Stimulated activated CD4-positive, alpha-beta T cell treated with anti-CD3 and anti-CD28 coated beads, Interleukin-1b, Interleukin-23, amount 100 ng/mL, for 24 hours (primary cell): ENCODE measurements at places on chromosomes 16 and 17.

GRCh38 chr16:57152096-57153093, 33.4 kb downstream of the PSME3IP1 start:
- no peak for DNase-seq

- DNase-seq: no peak
Measured at GRCh38 chr16:60214311-60214710, 1480.2 kb upstream of the GOT2 start.

GRCh38 chr17:72175787-72176515, 55.1 kb downstream of the SOX9 start:
- no peak for DNase-seq

DNA sequence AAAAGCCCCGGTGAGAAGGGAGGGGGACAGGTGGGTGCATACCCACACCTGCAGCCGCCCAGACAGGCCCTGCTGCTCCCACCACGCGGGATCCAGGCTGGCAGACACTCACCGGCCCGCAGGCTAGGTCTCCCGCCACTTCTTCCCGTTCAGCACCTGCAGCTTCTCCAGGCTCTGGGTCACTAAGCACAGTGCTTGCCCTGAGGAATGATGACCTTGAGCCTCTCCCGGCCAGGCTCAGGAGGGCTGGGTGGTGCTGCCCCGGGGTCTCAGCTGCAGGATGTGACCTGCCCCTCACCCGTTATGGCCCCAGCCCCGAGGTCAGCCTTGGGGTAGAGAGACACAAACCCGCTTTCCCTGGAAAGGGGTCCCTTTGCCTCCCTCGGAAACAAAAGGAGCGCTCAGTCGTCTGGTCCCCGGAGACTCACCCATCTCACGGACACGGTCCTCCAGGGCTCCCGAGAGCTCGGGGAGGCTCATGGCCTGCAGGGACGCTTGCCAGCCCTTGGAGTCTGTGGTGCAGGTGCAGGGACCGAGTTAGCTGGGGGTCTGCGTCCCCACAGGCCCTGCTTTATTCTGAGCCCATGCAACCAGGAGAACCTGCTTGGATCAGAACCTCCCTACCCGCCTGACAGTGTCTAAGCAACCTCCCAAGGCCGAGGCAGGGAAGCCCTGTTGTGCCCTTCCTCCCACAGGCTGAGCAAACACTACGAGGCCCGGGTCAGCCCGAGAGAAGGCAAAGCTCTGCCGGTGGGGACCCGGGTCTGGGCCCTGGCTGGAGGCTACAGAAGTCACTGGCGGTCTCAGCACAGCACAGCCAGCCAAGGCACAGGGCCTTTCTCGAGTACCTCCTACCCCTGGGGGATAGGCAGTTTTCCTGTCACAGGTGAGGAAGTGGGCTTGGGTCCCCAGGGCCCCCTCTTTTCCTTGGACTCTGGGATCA, 3.8 kb downstream of the NUDT16L1 start:
- no peak for DNase-seq

- DNase-seq: no peak
Measured at GRCh38 chr17:61064087-61064951, 335.3 kb upstream of the TBX2 start.

DNA sequence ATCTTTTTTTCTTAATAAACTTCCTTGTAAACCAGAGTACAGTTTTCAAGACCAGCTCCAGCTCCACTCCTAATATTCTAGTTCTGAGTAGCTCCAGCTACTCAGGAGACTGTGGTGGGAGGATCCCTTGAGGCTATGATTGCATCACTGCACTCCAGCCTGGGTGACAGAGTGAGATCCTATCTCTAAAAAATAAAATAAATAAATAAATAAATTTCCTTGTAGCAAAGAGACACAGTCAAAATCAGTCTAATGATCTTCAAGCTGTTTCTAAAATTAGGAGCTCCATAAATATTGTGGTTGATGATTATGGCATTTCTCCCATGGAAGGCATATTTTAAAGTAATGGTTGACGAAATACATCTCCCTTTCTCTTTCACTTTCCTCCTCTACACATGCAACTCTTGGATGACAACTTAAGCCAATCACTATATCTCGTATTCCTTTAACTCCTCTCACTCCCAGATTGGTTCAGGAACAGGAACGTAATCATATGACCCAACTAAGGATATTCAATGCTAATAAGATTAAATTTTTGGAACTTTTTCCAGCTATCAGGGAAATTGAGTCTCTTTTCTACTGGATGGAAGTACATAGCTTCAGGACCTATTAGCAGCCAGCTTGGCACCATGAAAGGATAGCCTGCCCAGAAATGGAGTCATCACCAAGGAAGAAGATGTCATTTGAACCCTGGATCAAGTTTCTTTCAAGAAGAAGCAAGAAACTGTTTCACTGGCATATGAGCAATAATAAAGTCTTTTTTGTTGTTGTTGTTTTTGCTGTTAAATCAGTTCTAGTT, 42.1 kb upstream of the TAOK1 start:
- DNase-seq: no peak

DNA sequence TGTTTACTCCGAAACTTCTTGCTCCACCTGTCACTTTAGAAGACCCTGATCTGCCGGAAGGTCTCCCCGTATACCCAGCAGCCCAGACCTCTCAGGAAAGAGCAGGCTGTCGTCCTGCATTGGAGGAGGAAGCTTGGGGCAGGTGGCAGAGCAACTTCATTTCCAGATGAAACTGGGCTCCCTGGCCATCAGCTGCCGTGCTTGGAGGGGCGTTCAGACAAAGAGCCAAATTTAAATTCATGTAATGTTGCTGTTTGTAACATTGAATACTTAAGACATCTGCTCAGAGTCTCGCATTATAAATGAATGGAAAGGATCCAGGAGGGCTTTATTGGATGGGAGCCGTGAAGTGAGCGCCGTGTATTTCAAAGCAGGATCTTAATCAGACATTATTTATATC, 628.5 kb downstream of the MAF start:
- DNase-seq: no peak

DNA sequence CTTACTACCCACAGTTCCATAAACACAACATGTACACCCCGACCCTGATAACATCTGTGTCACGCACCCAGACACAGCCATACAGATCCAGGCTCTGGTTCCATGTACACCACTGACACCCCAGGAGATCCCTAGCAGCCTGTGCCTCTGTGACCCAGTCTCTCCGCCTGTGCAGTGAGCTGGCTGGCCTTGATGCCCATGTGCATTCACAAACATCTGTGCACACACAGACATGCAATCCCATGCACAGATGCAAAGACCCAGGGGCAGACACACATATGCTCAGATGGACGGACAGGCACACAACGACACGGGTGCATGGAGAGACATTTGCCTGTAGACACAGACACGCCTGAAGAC, 4.1 kb downstream of the CCDC102A start:
- no peak for DNase-seq

GRCh38 chr16:71540-72401, 660 bp downstream of the RHBDF1 start:
- no peak for DNase-seq

- DNase-seq: no peak
Measured at GRCh38 chr16:74466872-74467271, 45.6 kb upstream of the CLEC18B start.

GRCh38 chr16:65786916-65787315, 579.6 kb upstream of the CDH5 start:
- no peak for DNase-seq

DNA sequence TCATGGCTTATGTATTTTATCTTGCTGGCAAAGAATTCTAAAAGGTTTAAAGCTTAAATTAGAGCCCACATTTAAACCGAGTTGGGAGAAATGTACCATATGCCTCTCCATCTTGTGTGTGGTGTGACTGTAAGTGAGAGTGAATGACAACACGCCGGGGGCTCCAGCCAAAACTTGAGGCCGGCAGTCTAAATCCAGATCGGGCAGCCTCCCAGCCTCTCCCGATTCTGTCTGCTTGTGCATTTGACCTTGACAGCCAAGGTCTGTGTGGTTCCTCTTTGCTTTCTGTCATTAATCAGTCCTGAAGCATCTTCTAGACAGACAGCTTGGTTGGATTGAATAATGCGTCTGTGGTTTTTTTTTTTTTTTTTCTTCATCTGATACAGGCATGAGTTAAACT, 1093.2 kb upstream of the EEF2KMT start:
- no peak for DNase-seq

DNA sequence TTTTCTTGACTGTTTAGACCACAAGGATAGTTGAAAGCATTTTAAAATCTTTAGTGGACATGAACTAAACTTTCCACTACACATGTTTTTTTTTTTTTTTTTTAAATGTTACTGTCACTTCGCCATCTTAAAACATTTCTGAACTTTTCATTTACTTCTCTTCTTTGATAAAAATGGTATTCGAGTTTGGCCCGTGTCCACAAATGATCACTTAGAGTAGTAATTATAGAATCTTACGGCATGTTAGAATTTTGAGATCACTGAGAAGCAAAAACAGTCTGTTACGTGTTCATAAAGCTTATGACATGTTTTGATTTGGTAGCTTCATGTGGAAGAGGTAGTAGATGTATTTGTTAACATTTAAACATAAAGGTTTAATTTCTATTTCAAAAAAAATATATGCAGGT, 1.1 kb downstream of the NSRP1 start:
- no peak for DNase-seq

- no peak for DNase-seq
Measured at GRCh38 chr16:10090816-10091215, 91.4 kb downstream of the GRIN2A start.

DNA sequence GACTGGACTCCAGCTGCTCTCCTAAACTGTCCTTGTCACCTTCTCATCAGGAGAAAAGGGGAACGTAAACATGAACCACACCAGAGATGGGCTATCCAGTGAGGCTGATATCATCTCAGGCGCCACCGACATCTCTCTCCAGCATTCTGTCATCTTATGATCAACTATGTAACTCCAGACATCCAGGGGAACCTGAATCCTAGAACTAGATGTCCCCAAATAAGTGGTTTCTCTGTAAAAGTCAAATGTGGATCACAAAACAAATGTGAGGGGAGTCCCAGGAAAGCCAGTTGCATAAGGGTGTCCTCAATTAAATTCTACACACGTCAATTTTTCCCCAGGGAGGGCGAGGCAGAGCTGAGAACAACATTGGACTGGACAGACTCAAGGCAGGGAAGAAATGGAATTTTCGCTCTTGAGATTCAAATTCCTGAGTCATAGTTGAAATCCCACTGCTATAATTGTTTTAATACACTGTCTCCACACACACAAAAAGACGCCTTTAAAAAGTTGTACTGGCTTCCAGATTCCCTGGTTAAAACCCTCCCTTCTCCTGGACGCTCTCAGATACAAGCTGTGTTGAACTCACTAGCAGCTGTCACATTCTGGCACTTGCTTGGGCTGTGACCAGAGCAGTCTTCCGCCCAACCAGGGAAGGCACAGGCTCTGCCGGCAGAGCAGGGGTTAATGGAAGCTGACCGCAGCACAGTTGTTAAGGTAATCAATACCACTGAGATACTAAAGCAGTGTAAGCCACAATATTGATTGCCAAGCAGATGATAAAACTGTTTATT, 62.6 kb downstream of the ZFHX3 start:
- DNase-seq: no peak

DNA sequence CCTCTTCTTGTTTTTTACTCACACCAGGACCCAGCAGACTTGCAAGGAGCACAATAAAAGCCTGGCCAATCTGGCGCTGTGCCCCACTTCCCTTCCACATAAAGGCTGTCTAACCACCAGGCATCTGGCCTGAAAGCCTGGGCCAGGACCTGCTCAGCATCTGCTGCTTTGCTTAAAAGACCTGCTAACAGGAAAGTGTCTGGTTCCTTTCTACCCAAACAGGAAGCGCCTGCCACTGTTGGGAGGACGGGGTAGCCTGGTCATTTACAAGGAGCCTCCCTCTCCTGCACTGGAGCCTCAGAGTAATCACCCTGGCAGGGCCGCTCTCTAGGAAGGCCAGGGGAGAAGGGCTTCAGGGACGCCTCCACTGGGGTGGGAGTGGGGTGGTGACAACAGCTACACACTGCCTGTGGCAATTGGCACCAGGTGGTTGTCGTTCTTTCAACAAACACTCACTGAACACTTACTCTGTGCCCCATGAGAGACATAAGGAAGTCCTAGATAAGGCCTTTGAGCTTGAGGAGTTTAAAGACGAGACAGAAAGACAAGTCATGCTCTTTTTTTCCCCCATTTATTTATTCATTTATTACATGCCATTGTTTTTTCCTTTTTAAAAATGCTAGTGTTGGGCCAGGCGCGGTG, 6.3 kb upstream of the MMP28 start:
- no peak for DNase-seq

GRCh38 chr16:19196871-19197270, 28.8 kb downstream of the SYT17 start:
- DNase-seq: no peak

GRCh38 chr17:61809816-61810392, 53.4 kb downstream of the BRIP1 start:
- no peak for DNase-seq

- DNase-seq: no peak
Measured at GRCh38 chr17:64565563-64565962, 58.8 kb downstream of the CEP95 start.

DNA sequence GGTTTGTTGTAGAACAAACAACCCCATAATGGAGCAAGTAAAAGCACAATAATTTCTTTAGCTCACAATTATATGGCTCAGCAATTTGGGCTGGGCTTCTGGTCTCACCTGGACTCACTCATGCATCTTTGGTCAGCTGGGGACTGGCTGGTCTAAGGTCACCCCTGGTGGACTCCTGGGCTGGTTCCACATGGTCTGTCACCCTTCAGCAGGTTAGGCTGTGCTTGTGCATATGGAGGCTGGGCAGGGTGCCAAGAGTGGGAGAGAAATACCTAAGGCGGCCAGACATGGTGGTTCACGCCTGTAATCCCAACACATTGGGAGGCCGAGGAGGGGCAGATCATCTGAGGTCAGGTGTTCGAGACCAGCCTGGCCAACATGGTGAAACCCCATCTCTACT, 27.0 kb upstream of the SMURF2 start:
- DNase-seq: no peak

DNA sequence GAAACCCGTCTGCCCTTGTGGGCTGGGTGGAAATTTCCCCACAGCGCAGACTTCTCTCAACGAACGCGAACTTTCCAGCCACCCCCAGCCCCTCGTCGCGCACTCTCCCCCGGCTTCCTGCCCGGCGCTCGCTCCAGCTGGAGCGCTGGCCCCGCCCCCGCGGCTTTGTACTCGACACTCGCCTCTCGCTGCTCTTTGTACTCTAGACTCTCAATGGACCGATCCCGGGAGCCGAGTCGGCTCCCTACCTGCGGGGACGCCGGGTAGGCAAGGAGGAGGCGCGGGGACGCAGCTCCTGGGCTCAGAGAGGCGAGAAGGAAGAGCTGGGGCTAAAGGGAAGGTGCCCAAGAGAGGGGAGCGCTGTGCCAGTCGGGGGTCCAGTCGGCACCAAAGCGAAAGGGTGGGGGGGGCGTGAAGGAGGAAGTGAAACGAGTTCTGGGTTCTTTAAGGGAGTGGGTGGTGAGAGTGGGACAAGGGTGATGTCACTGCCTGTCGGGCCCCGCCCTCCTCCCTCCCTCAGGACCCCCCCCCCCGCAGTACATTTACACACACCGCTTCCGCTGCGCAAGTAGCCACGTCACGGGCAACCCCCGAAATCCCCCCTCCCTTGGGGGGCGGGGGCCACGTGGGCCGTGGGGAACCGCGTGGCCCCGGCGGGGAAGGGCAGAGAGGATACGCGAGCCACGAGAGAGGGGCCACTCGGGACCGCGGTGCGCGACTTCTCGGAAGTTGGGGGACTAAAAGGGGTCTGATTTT, 9.7 kb downstream of the KDM6B start:
- peak; percentile 85 for DNase-seq
